ENCODE measurements at places on chromosomes 1 and 21.

- no peak for DNase-seq
Observed at GRCh38 chr1:170594066-170594626, 62.2 kb downstream of the GORAB start.

GRCh38 chr1:147579532-147579931, 38.2 kb downstream of the BCL9 start:
- no peak for DNase-seq

DNA sequence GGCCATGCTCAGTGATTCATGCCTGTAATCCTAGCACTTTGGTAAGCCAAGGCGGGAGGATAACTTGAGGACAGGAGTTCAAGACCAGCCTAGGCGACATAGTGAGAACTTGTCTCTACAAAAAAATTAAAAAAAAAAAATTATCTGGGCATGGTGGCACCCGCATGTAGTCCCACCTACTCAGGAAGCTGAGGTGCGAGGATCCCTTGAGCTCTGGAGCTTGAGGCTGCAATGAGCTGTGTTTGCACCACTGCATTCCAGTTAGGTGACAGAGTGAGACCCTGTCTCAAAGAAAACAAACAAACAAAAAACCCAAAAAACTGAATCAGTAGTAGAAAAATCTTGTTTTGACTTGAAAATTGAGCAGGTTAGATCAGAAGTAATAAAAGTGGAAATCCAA, 67.1 kb upstream of the IPO9 start:
- DNase-seq, result no peak

GRCh38 chr1:157359314-157360022, 192.8 kb downstream of the FCRL5 start:
- DNase-seq, result no peak

DNA sequence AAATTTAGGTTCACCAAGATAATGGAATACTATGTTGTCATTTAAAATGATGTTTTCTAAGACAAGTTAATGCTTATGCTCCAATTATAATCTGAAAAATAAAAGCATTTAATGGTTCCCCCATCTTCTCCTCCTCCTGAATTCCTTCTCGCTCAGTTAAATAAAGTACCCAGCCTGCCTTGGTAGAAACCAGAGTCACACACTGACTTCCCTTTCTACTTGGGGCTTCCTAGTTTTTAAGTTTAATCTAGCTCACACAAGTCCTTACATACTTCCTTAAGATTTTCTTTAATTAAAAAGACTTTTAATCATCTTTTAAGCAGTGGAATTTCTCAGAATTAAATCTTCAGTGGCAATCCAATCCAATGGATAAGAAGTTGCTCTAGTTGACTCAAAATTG, 32.9 kb downstream of the CD58 start:
- DNase-seq, result no peak

GRCh38 chr21:41899426-41900202, 20.5 kb upstream of the PRDM15 start:
- no peak for DNase-seq

DNA sequence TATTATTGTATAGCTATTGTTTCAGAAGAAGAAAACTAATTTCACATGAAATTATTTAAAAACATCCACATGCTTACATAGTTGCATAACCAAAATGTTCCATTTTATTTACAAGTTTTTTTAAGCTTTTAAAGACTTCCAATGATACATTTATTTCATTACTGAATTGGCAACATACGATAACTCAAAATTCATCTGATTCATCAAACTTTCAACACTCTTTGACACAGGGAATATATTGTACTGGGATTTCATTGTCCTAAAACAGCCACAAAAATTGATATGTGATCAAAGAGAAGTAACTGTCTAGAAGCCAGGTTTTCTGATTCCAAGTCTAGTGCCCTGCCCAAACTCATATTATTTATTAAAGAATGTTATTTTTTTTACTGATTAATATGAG, 131.4 kb upstream of the USP24 start:
- DNase-seq, result no peak

DNA sequence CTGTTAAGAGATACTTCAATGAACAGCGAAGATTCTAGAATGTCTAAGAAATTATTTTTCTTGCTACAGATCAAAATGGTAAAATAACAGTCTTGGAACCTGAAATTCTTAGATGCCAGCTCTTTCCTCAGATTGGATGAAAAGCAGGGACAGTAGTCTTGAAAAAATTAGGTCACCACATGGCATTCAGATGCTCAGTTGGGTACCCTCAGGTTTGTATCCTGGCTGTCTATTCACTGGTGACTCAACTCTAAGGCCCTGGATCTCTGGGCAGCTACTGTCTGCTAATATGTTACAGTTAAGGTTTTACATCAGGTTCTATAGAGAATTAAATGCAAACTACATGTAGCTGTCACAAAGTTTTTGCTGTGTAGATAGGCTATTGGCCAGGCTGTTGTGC, 528.9 kb upstream of the ADAMTS5 start:
- no peak for DNase-seq

GRCh38 chr1:65372557-65372956, 47.9 kb upstream of the LEPR start:
- DNase-seq, result no peak

GRCh38 chr1:1324524-1325287, at the start of the genes CPTP and INTS11:
TSS of gene CPTP (plus strand) at chr1:1324802. CDS start at chr1:1326911, 2,109 bp downstream.
TSS of gene INTS11 (minus strand) at chr1:1324660. CDS start at chr1:1324608, 52 bp downstream.
- DNase-seq, result peak; percentile 97

GRCh38 chr1:59768792-59769735, 45.7 kb upstream of the HOOK1 start:
- DNase-seq, result no peak

DNA sequence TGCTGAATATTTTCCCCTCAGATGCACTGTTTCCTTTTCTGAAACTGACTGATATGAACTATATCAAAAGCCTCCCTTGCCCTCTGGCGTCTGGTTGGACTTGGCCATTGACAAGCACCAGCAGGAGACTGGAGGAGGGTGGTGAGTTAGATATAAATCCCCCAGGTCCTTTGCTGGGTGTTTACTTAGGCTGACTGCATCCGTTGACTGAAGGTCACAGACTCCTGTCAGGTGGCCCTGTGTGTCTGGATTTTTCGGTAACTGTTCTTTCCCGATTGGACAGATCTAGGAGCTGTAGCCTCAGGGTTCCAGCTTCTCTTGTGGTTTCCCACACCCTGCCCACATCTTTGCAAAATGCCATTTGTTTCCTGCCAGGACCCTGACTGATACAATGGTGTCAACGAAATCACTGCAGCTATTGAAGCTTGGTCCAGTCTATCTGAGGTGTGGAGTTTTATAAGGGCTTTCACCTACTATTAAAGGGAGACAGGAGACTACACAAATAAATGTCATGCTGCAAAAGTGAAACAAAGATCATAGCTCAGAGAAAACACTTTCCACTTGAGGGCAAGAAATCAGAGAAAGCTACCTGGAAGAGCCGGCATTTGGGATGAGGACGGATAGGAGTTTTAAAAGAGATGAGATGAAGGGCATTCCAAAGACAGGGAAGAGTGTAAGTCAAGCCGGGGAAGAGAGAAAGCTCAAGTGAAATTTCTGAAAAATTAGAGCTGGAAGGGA, 1.5 kb upstream of the MAGI3 start:
- peak; percentile 39 for DNase-seq

All from urothelium cell line (cell line).